ENCODE measurements at places on chromosomes 2 and 18.

GRCh38 chr2:108635630-108636354 is 83.5 kb upstream of the RANBP2 start:
- no peak for DNase-seq

DNA sequence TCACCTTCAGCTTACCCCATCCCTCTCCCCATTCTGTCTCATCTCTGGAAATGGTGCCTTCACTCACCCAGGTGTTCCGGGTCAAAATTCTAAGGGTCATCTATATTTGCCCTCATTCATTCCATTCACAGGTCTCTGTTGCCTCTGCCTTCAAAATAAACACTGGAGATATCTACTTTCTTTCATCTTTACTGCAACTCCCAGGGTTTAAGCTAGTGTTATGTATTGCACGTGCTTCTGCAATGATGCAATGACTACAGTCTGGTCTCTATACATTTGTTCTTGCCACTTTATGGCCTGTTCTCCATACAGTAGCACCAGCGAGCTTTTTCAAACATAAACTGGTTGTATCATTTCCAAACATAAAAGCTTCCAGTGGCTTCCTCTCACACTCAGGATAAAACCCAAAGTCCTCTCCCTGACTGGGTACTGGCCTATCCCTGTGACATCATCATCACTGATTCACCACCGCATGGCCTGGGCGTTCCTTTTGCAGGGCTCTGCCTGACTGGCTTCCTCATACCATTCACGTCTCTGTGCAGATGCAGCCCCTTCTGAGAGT is 14.3 kb downstream of the DSG2 start:
- no peak for DNase-seq

GRCh38 chr2:237723602-237724001 is 75.0 kb upstream of the RBM44 start:
- peak; percentile 24 for DNase-seq

- DNase-seq: no peak
Measured at GRCh38 chr2:2843969-2844548, 513.0 kb upstream of the MYT1L start.

GRCh38 chr18:67408240-67408639 is 108.3 kb downstream of the DSEL start:
- no peak for DNase-seq

DNA sequence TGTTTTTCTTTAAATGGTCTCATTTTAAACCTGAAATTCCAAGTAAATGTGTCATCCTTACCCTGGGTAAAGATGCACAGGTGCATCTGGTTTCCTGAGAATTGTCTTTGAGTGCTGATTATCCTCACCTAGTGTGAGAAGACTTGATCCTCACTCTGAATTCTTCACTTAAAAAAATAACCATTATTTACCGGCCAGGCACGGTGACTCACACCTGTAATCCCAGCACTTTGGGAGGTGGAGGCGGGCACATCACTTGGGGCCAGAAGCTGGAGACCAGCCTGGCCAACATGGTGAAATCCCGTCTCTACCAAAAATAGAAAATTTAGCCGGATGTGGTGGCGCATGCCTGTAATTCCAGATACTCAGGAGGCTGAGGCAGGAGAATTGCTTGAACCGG is 9.9 kb upstream of the WNT6 start:
- DNase-seq: no peak

GRCh38 chr2:201126308-201127151 is 10.6 kb downstream of the CFLAR start:
- DNase-seq: no peak

GRCh38 chr2:235330775-235331451 is 162.9 kb upstream of the AGAP1 start:
- no peak for DNase-seq

DNA sequence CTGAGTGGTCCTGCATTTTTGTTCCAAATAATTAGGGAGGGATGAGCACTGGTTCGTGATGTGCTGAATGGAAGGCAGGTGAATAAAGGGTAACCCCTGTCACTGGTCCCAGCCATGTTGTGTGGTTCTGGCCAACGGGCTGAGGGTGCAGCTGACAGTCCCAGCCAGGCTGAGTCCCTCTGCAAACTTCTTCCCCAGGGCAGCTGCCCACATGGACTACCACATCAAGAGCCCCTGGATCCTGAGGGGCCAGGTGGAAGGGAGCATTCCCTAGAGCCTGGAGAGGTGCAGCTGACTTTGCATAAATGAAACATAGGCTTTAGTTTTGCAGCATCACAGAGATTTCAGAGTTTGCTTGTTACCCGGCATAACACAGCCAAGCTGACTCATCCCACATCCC is 219.8 kb upstream of the MYT1L start:
- no peak for DNase-seq

DNA sequence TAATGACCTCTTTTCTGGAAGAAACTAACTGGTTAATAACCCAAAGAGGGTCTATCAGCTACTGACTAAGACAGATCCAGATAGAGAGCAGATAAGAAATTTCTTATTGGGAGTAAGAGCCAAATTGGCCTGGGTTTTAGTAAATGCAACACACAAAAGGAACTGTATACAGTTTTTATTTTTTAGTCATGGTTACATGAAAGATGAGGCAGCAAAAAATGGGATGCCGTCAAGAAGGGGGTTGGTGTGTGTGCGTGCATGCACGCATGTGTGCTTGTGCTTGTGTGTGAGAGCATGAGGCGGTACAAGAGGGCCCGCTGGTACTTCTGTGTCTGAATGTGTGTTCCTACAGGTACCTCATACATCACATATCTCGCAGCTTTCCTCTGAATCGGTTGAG is 466.2 kb upstream of the HNRNPA3 start:
- no peak for DNase-seq

DNA sequence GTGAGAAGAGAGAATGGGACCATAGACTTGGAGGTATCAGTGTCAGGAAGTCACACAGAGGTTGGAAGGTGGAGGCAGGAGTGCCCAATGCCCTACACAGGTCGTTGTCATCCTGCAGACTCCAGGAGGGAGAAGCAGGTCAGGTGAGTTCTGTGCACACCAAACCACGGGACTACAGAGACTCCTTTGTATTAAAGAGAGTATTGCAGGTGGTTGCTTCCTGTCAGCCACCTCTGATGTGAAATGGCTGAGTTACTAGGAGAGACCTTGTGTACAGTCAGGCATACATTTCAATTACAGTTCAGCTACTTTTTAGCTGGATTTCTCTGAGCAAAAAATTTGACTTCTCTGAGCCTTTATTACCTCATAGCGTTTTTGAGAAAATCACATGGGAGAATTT is 51.6 kb downstream of the SPP2 start:
- DNase-seq: peak; percentile 9

- DNase-seq: peak; percentile 10
Measured at GRCh38 chr2:60502144-60502543, 51.3 kb downstream of the BCL11A start.

- DNase-seq: no peak
Measured at GRCh38 chr2:28681158-28681571, 70.5 kb upstream of the PPP1CB start.

GRCh38 chr2:232541195-232541960 is 1.9 kb downstream of the CHRNG start:
- no peak for DNase-seq

GRCh38 chr2:27294928-27295327 is 12.7 kb downstream of the TRIM54 start:
- no peak for DNase-seq

- no peak for DNase-seq
Measured at GRCh38 chr2:169768262-169768995, 30.2 kb upstream of the SSB start.

DNA sequence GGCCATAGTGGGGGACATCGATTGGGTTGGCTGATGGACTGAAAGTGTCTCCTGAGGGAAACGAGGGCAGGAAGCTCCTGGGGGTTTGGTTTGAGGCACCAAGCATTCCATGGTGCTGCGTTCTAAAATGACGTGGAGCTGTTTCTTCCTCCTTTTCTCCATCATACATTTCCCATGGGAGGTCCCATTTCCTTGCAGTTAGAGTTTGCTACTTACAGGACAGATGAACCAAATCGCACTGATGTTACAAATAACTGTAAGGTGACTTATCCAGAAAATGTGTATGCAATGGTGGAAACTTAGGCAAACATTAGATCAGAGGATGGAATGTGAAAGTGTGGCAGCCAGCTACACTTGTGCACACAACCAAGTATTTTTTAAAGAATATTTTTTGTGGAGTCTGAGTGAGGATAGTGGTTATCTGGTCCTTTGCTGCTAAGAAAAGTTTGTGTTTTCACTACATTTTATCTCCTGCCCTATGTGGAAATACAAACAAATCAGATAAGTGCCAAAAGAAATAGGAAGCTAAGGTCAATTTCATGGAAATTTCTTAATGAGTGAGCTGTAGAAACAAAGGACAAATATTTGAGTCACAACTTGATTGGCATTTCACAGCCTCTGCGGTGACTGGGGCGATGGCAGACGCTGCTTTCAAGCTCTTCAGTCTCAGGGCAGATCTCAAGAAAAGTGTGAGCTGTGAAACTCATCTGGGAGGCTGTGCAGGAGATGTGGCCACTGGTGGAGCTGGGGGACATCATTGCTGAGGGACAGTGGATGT is 256.2 kb downstream of the TSN start:
- DNase-seq: no peak

DNA sequence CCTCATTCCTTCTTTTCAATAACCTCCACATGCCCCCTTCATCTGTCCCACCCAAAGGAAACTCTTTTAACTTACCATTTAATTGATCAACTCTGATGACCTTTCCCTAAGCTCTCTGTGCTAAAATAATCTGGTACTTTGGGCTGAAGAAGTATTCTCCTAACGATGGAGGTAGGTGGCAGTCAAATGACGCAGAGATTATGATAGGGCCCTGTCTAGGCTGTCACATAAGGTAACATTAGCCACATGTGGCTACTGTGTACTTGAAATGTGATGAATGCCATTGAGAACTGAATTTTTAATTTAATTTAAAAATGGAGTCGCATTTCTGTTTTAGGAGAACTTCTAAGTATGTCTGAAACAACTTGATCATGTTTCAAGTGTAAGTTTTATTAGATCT is 140.5 kb upstream of the TNP1 start:
- no peak for DNase-seq

DNA sequence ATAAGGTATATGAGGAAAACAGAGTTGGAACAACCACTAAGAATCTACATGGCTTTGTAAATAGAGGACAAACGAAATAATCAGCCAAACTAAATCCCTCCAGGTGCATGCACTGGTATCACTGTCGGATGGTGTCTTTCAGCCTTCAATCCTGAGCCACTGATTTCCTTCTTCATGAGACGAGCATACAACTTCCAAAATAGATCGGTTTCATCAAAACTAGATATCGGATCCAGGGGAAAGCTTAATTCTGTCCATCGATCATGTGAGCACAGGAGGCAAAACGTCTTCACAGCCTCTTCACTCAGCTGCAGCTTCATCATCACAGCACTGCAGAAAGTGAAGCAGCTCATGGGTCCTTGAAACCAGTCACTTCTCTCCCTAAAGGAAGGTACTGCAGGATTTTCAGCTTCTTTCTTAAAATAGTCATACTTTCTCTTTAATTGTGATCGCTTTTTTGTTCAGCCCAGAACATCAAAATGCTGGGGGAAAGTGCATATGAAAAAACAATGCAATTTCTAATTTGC is 80.5 kb downstream of the DTNB start:
- no peak for DNase-seq

DNA sequence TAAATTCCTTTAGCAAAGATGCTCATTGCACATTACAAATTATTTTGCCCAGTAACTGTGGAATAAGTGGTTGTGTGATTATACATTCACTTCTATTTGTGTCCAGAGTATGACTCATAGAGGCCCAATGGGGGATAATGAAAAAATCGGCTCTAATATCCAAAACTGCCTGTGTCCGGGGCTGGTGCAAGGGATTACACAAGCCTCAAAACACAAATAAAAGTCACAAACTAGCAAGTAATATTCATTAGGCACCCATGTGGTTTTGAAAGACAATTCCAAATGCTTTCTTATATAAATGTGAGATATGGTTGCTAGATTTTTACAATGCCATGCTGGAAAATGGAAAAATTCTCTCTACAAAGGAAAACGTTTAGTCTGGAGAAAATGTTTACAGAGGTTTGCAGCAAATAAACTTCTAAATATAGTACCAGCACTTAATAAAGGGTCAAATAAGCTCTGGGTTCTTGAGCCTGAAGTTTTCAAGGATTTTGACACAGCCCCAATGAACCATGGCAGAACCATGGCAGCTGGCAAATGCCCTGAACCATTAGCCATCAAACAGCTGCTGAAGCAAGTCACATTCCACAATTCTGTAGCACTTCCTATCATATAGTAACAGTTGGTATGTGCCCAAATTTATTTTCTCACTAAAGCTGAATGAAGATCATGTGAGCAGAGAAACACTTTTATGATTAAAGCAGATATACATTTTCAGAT is 40.5 kb downstream of the IRS1 start:
- DNase-seq: no peak

- no peak for DNase-seq
Measured at GRCh38 chr2:232894746-232895145, 24.7 kb downstream of the SNORC start.

GRCh38 chr2:70173520-70173919 is 17.3 kb downstream of the C2orf42 start:
- no peak for DNase-seq

- no peak for DNase-seq
Measured at GRCh38 chr2:27122791-27123190, 824 bp upstream of the ABHD1 start.

GRCh38 chr2:34159901-34160300 is 560.8 kb upstream of the FAM98A start:
- no peak for DNase-seq

DNA sequence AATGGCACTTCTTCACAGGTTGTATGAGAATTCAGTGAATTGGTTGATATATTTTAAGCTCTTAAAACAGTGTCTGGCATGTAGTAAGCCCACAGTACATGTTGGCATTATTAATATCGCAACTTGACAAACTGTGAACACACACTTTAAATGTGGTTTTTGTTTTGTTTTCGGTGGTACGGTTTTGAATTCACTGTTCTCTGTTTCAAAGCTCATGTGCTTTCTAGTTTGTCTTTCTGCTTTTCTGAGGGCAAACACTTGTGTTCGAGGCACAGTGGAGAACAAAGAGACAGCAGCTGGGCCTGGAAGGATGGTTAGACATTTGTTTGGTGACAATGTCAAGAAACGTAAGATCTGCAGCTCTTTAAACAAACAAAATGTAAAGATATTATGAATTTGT is 276.5 kb upstream of the MC4R start:
- peak; percentile 47 for DNase-seq
